ENCODE measurements at places on chromosomes 1 and 21.
A peak's percentile ranks its signal among the peaks of the same experiment; 100 is the strongest.

GRCh38 chr1:13748610-13749505 lies 48.9 kb downstream of the PRDM2 start:
- peak; percentile 97 for DNase-seq

GRCh38 chr1:76950306-76950705 lies 83.0 kb downstream of the ST6GALNAC5 start:
- DNase-seq: no peak

- DNase-seq: no peak
Observed at GRCh38 chr1:87588495-87588894, 259.8 kb downstream of the LMO4 start.

DNA sequence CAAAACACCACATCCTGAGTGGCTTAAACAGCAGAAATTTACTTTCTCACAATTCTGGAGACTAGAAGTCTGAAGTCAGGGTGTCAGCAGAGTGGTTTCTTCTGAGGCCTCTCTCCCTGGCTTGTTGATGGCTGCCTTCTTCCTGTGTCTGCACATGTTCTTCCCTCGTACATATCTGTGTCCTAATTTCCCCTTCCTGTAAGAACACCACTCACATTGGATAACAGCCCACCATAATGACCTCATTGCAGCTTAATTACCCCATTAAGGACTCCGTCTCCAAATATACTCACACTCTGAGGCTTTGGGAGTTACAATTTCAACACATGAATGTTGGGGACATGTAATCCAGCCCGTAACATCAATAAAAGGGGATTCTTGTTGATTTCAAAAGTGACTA lies 23.4 kb downstream of the C8A start:
- DNase-seq: no peak

- DNase-seq: no peak
Observed at GRCh38 chr1:5938101-5938646, 54.1 kb downstream of the NPHP4 start.

DNA sequence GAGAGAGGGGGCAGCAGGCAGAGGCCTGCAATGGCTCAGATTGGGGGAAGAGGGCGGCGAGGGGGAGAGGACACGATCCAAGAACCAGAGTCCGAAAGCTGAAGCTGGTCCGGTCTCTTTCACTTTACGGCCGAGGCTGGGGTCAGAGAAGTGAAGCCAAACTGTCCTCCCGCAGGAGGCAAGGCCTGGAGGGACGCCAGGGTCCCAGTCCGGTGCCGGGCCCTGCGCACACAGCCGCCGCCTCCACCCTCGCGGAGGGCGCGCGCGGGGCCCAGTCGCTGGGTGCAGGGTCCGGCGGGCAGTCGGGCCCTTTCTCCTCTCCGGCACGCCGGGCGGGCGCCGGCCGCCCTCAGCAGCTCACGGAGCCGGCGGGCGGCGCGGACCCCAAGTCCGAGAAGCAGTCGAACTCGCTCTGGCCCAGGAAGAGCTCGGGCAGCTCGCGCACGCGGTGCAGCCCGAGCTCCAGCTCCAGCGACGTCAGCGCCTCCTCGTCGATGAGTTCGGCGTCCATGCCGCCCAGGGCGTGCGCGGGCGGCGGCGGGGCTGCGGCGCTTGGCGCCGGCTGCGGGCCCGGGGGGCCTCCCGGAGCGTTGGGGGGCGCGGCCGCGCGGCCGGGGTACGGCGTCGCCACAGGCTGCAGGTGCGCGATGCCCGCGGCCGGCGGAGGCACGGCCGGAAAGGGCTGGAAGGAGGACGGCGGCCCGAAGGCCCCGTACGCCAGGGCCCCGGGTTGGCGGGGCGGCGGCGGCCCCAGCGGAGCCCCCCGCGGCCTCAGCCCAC lies 749 bp downstream of the CITED4 start:
- DNase-seq: peak; percentile 14

- no peak for DNase-seq
Observed at GRCh38 chr1:15618655-15619525, 1.6 kb downstream of the DDI2 start.

DNA sequence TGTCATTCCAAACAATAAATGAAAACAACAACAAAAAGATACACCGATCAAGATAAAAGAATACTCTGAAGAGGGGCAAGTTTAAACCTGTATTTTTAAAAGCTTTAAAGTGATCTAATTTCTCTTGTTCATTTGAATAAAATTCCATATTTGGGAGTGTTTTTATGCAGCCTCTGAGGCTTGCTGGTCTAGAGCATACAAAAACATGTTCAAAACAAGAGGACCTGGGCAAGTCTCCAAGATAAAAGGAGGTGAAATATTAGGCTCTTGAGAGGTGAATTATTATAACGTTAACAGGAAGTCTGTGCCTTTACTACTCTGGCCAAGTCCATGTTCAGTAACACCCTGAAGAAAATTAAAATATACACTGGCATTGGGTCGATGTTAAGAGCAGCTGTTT lies 20.1 kb downstream of the URB1 start:
- no peak for DNase-seq

DNA sequence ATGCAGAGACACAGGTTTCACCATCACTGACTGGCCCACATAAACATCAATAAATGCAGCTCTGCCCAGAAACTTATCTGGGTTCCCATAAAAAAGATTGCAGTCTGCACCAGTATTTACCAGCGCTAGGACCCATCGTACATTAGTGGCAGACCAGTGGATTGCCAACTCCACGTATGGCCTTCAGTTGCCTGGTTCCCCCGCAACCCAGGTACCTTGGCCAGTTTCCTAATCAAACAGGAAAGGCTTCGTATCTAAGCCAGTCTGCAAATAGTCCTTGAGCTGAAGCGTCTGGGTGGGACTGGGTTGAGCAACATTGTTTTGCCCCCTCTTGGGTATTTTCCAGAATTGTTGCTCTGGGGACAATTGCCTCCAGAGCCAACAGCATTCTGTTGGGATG lies 1639.3 kb downstream of the MRPL39 start:
- no peak for DNase-seq

DNA sequence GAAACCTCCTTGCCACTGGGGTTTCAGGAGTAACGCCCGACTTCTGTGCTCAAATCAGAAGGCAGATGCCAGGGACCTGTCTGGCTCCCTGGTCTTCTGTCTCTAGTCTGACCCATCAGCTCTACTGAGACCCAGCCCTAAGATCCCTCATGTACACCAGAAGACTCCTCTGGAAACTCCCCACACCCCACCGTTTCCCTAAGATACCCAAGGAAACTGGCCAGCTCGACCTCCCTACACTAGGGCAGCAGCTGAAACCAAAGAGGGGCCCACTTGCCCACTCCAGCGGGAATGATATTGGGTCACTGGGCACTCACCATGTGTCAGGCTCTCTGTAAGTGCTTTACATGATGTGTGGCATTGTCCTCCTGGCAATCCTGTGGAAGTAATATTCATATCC lies 469 bp upstream of the S100A16 start:
- no peak for DNase-seq

DNA sequence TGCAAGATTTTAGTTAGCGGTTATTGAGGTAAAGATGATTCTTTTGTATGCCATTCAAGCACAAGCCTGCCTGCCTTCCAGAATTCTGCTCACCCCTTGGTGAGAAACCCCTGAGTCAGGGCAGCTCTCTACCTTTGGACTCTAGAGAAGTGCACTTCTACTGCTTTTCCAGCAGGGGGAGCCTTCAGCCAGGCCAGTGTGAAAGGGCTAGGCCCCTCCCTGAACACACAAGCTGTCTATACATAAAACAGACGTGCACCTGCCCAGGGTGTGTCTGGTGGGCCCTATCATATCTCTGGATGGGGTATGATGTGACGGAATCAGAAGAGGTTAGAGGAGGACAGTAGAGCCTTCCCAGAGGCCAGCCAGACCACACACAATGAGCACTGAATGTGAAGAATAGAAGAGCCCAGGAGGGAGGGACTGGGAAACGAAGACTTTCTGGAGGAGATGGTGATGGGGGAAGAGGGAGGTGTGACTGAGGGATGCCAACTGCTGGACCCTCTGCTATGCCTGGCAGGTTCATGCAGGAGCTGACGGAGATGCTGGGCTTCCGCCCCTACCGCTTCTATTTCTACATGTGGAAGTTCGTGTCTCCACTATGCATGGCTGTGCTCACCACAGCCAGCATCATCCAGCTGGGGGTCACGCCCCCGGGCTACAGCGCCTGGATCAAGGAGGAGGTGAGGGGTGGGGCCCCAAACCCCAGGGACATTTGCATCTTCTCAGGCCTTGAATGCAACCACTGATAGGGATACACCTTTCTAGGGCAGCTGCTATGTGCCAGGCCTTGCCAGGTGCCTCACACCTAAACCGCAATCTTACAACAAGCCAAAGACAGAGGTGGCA lies 13.0 kb upstream of the KCNC4 start:
- DNase-seq: peak; percentile 69

DNA sequence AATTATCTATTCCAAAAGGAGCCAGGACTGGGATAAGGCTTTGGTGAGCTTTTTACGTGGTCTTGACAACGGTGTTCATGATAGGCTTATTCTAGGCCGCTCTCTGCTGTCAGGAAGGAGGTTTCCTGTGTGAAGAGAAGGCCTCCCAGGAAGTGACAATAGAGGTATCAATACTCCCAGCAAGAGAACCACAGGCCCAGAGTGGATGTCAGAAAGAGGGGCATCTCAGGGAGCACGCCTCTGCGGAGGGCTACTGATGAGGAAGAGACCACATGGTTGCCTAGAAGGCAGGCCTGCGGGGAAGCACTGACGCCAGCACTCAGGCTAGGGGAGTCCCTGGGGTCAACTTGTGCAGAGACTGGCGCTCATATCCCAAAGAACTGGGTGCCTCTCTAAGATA lies 60.4 kb downstream of the ITPKB start:
- DNase-seq: peak; percentile 25

DNA sequence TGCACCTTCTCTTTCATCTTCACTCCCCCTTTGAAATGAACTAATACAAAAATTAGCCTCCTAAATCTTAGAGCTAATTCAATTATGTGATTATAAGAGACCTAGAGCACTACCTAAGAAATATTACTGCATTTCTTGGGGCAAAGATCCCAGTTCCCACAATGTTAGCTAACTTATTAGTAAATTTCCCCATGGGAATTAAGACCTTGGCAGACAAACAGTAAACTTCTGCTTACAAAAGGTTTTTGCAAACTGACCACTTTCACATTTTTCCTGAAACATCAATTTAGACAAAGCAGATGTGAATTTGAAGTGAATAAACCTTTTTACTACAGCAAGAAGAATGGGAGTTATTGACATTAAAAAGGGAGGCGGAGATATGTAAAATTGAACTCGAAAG lies 34.6 kb upstream of the LHX8 start:
- no peak for DNase-seq

GRCh38 chr1:209844695-209845407 lies 17.1 kb downstream of the UTP25 start:
- no peak for DNase-seq

DNA sequence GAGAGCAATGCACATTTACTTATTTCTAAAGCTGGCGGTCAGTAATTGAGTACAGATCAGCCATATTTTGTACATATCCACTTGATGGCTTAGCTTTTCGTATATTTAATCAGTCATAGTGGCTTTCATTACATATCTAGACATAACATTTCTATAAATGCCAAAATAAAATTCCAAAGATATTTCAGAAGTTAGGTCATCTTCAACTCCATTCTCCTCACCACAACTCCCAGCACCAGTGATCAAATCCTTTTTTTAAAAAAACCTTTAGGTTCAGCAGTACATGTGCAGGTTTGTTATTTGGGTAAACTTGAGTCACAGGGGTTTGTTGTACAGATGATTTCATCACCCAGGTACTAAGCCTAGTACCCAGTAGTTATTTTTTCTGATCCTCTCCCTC lies 53.9 kb upstream of the GNG4 start:
- no peak for DNase-seq

DNA sequence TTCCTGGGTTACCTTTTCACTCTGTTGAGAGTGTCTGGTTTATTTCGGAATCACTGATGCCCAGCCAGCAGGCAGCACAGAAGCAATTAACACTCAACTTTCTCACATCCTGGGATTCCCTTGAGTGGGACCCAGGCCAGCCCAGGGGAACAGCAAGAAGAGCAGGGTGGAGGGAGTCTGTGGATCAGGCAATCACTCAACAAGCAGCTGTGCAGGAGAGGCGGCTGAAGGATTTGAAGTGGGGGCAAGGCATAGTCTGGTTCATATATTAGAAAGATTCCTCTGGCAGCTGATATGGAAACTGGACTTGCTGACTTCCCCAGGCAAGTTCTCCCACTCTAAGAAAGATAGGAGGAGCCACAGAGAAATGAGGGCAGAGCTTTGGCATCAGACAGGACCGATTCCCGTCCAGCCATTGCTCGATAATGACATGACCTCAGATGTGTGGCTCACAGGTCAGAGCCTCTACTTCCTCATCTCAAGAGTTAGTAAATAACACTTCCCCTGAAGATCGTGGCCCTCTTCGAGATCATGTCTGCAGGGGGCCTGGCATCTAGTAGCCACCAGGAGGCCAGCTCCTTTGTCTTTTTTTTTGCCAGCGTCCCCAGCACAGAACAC lies 12.4 kb downstream of the EPHA8 start:
- no peak for DNase-seq

- DNase-seq: no peak
Observed at GRCh38 chr1:6009120-6010040, 17.2 kb upstream of the NPHP4 start.

- DNase-seq: no peak
Observed at GRCh38 chr1:70672442-70672888, 261.4 kb downstream of the CTH start.

DNA sequence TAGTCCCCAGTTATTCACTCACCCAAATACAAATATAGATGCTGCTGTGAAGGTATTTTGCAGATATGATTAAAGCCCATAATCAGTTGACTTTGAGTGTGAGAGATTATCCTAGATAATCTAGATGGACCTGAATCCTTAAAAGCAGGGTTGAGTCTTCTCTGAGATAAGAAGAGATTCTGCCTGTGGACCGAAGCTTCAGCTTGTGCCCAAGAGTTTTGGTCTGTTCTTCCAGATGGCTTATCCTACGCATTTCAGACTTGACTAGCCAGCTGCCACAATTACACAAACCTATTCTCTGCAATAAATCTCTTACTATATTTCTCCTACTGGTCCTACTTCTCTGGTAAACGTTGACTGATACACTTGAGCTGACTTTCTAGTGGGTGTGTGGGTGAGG lies 145.1 kb downstream of the KCNJ6 start:
- no peak for DNase-seq

- DNase-seq: no peak
Observed at GRCh38 chr1:30054126-30054525, 669.3 kb downstream of the MATN1 start.

DNA sequence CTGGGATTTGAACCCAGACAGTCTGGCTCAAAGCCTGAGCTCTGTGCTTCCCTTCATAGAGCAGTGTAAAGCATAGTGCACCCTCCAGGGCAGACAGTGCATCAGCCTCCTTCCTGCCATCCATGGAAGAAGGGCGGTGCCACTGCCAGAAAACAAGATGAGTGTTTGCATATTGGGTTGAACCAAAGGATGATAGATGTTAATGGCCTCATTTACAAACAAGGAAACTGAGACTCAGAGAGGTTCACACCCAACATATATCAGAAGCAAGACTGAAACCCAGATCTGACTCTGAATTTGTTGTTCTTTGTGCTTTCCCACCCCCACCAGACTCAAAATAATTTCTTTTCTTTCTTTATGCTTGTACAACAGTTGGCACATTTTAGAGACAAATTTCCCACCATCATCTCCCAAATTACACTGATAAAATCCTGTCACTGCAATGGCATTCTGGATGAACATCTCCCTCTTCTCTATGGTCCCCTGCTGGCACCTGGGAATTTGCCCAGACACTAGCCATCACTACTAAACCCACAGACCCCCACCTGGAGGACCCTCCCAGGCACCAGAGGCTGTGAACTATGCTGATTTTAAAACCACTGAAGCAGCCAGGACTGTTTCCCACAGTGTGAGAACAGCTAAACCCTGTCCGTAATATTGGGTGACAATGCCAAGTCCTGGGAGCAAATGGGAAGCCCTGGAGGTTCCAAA lies 45.4 kb upstream of the MPZL1 start:
- no peak for DNase-seq

GRCh38 chr1:163472651-163473248 lies 151.0 kb downstream of the NUF2 start:
- no peak for DNase-seq
